Testis (tissue), 5 donors: ENCODE measurements at places on chromosomes 7 and 10. TPM values are rescaled to one million over a fixed set of nuclear protein-coding genes. Genes with fewer than 3 reads are reported as not detected.

LRRN3 gene
- polyA plus RNA-seq: 9.3 TPM

- no peak for DNase-seq
These were observed 161.2 kb upstream of the WDR11 start for GRCh38 chr10:120689777-120690529.

- peak; percentile 60 for DNase-seq
These were observed 194.4 kb upstream of the IMMP2L start for GRCh38 chr7:111756687-111757178.

INSYN2A gene
- 1.4 TPM for polyA plus RNA-seq

GRCh38 chr10:89574368-89574767, 39.0 kb upstream of the SLC16A12 start:
- no peak for DNase-seq

DNA sequence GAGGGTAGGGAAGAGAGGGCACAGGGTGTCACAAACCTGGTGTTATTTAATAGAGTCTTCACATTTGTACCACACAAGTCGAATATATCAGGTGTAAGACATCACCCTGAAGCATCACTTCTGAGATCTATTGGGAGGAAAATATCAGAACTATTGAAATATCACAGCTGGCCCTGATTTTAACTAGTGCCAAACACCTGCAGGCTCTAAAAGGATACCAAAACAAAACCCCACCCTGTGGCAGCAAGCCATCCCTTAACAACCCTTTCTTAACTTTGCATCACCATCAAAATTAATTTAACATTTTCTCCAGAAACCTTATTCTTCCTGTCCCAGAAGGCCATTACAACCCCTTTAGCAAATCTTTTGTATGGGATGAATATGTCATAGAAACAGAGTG, 365.4 kb downstream of the SUGCT start:
- DNase-seq: no peak

- no peak for DNase-seq
These were observed 71.2 kb downstream of the ARHGAP21 start for GRCh38 chr10:24652381-24652957.

TDRD1 gene
- 32.7 TPM for polyA plus RNA-seq

- DNase-seq: no peak
These were observed 1396.3 kb downstream of the GATA3 start for GRCh38 chr10:9450801-9451200.

GRCh38 chr10:130547368-130547767, 411.2 kb downstream of the GLRX3 start:
- DNase-seq: no peak

DNA sequence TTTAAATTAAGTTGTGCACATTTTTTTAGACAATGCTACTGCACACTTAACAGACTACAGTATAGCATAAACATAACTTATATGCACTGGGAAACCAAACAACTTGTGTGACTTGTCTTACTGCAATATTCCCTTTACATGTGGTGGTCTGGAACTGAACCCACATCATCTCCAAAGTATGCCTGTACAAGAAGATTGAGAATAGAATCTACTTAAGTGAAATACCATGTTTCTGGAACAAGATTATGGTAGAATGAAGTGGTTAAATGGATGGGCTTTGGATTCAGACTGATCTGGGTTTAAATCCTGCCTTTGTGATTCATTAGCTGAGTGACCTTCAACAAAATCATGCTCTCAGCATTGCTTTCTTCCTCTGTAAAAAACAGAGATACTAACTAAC, 30.7 kb downstream of the CUL2 start:
- no peak for DNase-seq

NEURL1 gene
- polyA plus RNA-seq: 19.8 TPM

GRCh38 chr10:9875353-9875752, 1142.3 kb upstream of the CELF2 start:
- peak; percentile 19 for DNase-seq

TCAF2 gene
- polyA plus RNA-seq: 3.6 TPM

GRCh38 chr10:96910488-96911395, 78.6 kb downstream of the LCOR start:
- no peak for DNase-seq

DNA sequence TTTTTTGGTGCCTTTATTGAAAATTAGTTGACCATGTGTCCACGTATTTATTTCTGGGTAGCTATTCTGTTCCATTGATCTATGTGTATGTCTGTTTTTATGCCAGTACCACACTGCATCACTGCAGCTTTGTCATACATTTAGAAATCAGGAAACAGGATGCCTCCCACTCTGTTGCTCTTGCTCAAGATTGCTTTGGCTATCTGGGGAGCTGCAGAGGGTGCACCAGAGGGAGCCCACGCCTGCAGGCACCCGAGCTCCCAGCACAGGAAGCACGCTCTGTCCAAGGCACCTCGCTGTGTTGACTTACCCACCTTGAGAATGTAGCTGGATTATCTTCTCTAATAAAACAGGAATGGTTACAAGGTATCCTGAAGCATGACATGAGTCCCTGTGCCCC, 301.7 kb downstream of the TCERG1L start:
- no peak for DNase-seq

- DNase-seq: no peak
These were observed 251.0 kb downstream of the AUTS2 start for GRCh38 chr7:69849268-69849667.

DNA sequence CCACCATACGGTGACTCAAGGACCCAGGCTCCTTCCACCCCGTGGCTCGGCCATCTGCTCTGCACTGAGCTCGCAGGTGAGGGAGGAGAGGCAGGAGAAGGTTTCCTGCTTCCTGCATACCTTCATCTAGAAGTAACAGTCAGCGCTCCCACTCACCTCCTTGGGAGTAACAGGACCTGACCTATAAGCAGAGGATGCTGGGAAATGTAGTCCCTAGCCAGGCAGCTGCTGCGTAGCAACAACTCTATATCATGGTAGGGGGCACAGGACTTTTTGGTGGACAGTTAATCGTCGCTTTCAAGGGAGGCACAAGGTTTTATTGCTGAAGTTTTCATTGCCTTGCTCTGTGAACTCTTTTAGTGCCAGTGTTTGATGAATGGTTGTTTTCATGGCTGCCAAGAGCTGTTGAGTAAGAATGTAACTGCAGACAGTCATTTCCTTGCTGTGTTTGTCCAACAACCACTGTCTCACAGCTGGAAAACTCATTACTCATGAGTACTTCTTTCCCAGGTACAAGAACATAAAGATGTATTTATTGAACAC, 10.2 kb upstream of the ZFYVE27 start:
- DNase-seq: peak; percentile 62

GRCh38 chr7:101848208-101848951, 31.0 kb downstream of the CUX1 start:
- no peak for DNase-seq

HTR5A gene
- 2.8 TPM for polyA plus RNA-seq

DNA sequence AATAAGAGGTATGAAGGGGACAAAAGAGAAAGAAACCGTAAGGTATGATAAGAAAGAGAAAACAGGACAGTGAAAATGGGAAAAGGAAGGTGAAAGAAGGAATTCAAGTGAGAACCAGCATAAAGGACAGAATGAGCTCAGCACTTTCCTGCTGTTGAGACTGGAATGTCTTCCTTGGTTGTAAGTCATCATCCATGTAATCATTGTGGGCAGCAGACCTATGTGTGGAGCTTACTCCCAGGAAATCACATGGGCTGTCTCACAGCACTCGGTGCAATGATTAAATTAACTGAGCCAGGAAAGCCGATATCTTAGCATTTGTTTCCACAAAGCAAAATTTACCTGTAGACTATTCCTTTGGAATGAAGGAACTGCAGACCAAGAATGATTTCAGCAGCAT, 118.1 kb downstream of the PRKCQ start:
- DNase-seq: no peak

DNA sequence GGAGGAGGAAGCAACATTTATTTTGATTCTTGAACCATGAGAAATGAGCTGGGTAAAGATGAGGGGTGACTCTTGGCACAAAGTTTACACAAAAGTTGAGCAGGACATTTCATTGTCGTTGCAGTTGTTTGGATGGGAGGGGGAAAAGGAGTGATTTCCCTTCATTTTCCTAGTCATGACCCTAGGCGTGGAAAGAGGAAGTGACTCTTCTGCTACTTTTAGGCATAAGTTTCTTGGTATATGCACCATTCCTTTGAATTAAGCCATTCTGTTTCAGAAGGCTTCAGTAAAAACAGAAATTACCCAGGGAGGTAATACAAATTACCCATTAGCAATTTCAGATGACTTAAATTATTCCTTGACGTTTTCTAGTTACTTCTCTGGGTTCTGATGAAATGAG, 113.9 kb upstream of the FAM171A1 start:
- DNase-seq: no peak

TUBB8 gene
- 1.4 TPM for polyA plus RNA-seq

GRCh38 chr10:1524540-1524939, 212.8 kb downstream of the ADARB2 start:
- no peak for DNase-seq

ELOVL3 gene
- 5.0 TPM for polyA plus RNA-seq

- no peak for DNase-seq
These were observed 132.7 kb upstream of the CDK6 start for GRCh38 chr7:92969061-92969460.

DNA sequence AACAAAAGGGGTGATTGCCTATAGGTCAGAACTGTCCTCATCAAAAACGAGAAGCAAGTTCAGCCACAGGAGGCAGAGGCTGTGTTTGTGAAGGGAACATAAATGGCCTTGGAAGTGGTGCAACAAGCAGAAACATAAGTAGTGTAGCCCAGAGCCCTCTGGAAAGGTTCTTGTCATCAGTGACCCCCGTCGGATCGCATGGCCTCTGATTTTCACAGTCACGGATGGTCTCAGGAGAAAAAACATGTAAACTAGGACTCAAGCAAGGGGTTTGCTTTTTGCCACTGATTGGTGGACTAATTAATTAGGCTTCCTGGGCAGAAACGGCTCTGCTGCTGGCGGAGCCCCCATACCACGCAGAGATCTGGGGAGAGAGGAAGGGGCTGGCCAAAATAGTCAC, 496.5 kb upstream of the MKI67 start:
- DNase-seq: no peak

DNA sequence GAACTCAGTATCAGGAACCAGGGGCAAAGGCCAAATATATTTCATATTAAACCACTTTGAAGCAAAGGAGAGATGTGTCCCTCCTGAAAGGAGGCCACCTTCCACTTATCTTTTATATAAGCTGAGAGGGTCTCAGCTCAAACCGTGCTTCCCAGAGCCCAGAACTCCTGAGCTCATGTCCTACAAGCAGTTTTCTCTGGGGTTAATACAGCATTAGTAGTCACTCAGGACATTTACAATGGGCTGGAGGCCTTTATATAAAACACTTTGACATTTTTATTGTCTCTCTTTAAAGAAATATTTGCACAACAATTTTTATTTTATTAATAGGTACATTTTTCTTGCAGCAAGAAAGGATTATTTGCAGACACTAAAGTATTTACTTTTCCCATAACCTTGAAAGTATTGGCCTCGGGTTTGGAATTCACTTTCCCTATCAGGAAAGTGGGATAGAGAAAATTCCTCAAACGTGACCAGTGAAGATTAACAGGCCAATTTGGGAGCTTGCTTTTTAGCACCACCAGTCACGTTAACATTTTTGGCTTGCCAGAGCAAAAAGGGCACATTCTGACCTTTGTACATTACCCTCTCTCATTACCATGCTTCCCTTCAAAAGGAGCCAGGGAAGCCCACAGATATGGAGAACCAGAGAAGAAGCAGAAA, 464.9 kb upstream of the NRP1 start:
- DNase-seq: no peak

GPR26 gene
- polyA plus RNA-seq: 0.15 TPM

GRCh38 chr7:780081-780480, 52.2 kb upstream of the SUN1 start:
- DNase-seq: no peak
